Activated CD4-positive, alpha-beta T cell treated with anti-CD3 and anti-CD28 coated beads, Interleukin-2, amount 10 ng/mL, durations not matched to agents 7 days and 5 days (primary cell): ENCODE measurements at places on chromosomes 7 and 10. TPM values are rescaled to one million over a fixed set of nuclear protein-coding genes. Genes with fewer than 3 reads are reported as not detected.

- no peak for DNase-seq
Measured at GRCh38 chr7:102189756-102190155, 96.9 kb upstream of the SH2B2 start.

- DNase-seq, result no peak
Measured at GRCh38 chr10:133474027-133474426, 20.3 kb downstream of the SCART1 start.

- no peak for DNase-seq
Measured at GRCh38 chr7:108308903-108309302, 147.3 kb downstream of the NRCAM start.

- DNase-seq, result no peak
Measured at GRCh38 chr10:90112681-90113080, 411.3 kb downstream of the KIF20B start.

GRCh38 chr7:128097211-128097731 is 66.0 kb upstream of the LRRC4 start:
- no peak for DNase-seq

DNA sequence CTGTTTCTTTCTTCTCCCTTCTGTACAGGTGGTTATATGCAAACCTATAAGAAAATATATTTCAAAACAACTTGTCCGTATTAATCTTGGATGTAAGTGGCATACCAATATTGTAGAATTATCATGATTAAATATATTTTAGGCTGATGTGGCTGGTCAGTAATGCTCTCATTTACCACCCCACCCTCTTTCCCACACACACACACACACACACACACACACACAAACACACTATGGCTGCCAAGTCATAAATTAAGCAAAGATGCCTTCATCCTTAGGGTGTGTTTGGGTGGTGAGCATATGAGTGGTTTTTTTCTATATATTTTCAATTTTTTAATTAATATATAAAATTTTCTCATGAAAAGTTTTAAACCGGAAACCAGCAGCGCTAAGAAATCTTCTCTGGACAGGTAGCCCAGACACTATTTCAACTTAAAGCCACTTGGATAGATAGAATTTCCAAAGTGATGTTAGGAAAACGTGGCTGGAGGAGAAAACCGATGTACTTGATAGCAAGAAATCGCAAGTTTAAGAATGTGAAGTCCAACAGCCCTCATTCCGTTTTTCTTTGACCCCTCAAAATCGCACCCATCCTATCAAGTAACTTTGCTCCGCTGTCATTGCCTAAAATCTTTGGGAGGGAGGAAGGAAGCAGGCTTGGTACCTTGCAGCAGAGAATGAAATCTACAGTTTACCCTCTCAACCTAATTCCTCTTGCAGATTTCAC is 171.7 kb downstream of the FAM107B start:
- DNase-seq, result no peak

GRCh38 chr7:98056580-98056979 is 50.1 kb upstream of the LMTK2 start:
- DNase-seq, result no peak

Gene PLAU
- total RNA-seq, result 0.89 TPM

Gene KLF6
- 155 TPM for total RNA-seq

Gene OR2A42
- total RNA-seq, result not detected
